ENCODE measurements at places on chromosomes 6 and 20. TPM values are rescaled to one million over a fixed set of nuclear protein-coding genes. Genes with fewer than 3 reads are reported as not detected.

DNA sequence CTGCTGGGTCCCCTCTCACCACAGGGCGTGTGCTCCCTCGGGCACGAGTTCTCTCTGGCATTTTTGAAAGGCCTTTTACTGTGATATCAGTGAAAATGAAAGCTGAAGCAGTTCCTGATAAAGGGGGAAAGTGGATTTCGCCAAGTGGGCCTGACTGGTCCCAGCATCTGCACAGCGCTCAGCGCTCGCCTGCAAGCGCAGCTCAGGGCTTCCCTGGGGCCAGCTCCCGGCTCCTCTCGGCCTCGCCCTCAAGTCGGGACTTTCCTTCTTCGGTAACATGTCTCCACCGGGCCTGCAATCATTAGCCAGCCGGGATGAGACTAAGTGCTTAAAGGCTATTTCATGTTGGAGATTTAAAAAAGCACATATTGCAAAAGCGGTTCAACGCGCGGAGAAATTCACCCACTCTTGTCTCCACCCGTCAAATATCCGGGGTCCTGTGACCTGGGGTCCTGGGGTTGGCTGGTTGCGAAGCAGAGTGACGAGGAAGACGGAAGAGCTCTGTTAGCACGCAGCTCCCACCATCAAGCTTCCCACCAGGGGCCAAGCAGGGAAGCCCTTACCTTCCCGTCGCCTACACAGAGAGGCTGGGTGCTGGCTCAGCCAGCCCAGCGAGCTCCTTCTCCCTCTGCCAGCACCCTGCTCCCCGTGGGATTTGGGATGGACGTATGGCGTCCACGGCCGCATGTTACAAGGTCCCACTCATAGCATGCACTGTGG lies 114.1 kb downstream of the SMOC2 start:
- no peak for DNase-seq

The MCHR2 gene
- not detected for polyA plus RNA-seq

The PRR18 gene
- polyA plus RNA-seq, result 0.30 TPM

- DNase-seq, result no peak
Measured at GRCh38 chr6:163922562-163922961, 508.0 kb downstream of the QKI start.

DNA sequence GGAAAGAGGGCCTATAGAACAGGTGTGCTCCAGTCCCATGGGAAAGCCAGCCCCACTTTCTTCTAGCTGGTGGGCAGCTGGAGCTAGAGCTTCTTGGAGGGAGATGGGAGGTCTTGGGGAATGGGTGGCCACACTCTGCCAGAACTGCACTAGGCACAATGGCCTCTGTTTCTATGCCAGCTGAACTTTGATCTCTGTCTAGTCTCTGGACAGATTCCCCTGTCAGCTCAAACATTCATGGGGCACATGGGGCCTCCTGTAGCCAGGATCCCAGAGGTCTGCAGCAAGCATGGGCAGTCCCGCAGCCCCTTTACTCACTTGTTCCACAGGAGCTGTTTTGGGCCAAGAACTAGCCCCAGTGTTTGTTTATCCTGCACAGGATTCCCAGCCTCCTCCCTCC lies 591.3 kb upstream of the HS3ST5 start:
- no peak for DNase-seq

DNA sequence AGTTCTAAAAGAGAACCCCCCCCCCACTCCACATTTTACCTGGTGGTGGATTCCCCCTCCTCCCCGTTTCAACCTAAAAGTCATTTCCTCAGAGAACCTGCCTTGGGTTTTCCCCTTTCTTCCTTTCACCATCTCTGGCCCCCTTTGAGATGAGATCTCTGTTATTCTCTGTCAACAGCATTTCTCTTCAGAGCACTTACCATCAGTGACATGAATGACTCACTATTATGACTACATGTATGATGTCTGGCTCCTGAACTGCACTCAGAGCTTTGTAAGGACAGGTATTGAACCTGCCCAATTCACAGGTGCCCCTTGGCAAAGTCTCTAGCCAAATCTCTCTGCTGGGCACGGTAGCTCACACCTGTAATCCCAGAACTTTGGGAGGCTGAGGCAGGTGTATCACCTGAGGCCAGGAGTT lies 61.4 kb upstream of the JARID2 start:
- DNase-seq, result no peak

DNA sequence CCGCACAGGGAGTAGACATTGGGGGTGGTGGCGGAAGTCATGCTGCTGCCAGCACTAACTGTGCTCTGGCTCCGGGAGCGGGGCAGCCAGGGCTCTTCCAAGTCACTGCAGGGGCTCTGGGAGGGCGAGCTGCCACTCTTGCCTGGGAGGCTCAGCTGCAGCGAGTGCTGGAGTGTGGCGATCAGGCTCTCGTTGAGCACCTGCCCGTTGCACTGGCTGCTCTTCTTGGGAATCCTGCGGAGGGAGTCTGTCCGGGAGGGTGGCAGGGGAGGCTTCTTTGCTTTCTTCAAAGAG lies 28.0 kb downstream of the HEBP2 start:
- no peak for DNase-seq

The DSTN gene
- polyA plus RNA-seq, result 319 TPM

The SYNGAP1 gene
- polyA plus RNA-seq, result 18.2 TPM

- no peak for DNase-seq
Measured at GRCh38 chr6:157605484-157605883, 217.6 kb upstream of the SNX9 start.

GRCh38 chr6:168794491-168794890 lies 353.5 kb downstream of the SMOC2 start:
- DNase-seq, result no peak

The MYLK2 gene
- 0.94 TPM for polyA plus RNA-seq

DNA sequence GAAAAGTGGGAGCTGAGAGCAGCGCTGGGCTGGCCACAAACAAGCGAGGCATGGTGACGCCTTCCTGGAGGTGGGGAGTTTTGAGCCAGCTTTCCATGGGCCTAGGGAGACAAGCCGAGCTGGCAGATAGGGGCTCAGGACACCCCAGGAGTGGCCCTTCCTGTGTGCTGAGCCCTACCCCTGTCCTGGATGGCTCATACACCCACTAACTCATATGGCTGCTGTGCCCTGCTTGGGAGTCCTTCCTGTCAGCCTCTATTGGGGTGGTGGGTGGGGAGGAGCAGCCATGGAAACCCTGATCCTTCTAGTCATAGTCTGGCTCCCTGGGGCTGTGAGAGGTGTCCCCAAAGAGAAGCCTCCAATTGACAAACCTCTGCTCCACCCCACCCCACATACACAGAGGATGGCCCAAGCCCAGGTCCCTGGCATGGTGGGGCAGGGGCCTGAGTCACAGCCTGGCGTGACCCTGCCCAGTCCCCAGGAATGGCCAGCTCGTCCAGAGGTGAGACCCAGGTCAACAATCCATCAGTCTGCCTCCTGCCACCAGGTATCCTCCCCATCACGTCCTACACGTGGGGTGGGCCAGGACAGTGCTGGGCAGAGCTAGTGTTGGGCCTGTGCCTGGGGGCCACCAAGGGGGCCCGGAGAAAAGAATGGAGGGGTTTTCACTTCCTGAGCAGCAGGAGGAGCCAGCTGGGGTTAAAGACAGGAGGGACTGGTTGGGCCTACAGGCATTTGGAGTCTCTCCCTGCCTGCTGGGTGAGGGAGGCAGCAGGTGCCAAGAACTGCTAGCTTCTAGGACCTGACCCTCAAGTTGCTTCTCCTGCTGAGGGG lies 52.2 kb downstream of the MRPL14 start:
- no peak for DNase-seq

GRCh38 chr6:163626073-163626867 lies 211.8 kb downstream of the QKI start:
- no peak for DNase-seq

GRCh38 chr6:166999884-167000253 lies 672 bp downstream of the CEP43 start:
- no peak for DNase-seq

All from left renal cortex interstitium (tissue), 4 donors.